ENCODE measurements at places on chromosomes 16 and 17.
A peak's percentile ranks its signal among the peaks of the same experiment; 100 is the strongest.

DNA sequence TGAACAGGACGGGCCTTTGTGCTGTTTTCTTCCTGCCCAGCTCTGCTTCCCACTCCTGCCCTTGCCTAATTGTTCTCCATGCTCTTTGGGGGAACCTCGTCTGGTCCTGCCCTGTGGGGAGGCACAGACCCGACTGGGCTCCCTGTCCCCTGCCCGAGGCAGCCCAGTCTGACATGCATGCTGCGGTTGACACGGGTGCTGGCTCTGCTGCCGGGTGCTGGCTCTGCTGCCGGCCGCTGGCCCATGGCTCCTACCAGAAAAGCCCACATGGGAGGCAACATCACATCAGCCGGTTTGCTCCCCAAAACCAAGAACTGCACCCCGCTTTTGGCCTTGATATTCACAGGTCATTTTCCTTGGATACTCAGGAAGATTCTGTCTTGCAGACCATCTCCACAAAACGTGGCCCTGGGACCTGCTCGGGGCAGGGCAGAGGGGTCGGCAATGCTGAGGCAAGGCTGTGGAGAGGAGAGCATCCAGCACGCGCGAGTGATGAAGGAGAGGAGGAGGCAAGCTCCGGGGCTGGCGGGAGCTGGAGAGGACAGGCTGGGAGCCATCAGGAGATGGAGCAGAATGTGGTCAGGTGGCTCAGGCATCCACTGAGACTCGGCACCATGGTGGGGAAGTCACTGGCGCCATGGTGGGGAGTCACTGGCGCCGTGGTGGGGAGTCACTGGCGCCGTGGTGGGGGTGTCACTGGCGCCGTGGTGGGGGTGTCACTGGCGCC is 31.6 kb downstream of the RBFOX3 start:
- DNase-seq = no peak

GRCh38 chr17:80981062-80981902 is 10.4 kb upstream of the CHMP6 start:
- no peak for DNase-seq

DNA sequence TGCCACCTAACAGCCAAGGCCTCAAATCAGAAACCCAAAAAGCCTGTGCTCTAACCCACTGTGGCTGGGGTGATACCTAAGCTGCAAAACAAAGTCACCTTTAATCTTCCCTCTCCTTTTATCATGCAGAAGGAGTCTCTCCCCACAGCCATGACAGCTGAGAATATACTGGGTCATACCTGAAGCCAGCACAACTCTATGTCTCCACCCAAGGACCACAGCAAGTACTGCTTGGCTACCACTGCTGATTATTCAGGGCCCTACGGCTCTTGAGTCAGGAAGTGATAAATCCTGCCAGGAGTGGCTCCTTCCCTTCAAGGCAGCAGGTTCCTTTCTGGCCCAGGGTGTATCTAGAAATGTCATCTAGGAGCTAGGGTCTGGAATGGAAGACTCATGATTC is 151.5 kb upstream of the TOM1L1 start:
- no peak for DNase-seq

DNA sequence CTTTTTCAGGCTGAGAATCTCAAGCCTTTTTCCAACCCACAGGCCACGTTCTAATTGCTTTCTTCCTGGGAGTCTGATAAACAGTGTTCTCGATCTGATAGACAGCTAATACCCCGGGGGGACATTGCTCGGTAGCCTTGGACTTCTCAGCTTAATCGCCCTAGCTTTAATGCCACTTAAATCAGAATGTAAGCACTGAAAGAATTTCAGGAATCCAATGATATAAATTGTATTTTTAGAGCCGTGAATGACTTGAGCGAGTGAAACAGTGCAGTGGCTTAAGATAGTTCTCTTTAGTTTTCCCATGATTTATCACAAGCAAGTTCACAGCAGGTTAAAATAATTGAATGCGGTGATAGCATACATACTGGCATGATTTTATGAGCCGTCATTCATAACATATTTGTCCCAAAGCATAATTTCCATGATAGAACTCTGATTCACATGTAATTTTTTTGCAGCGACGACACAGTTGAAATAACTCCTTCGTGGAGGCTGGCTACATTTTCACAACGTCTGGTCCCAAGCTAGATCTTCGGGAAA is 116.1 kb upstream of the MYOCD start:
- no peak for DNase-seq

GRCh38 chr17:7001318-7001961 is 5.6 kb downstream of the ALOX12 start:
- DNase-seq = no peak

GRCh38 chr17:73921306-73921705 is 277.1 kb upstream of the SDK2 start:
- DNase-seq = no peak

DNA sequence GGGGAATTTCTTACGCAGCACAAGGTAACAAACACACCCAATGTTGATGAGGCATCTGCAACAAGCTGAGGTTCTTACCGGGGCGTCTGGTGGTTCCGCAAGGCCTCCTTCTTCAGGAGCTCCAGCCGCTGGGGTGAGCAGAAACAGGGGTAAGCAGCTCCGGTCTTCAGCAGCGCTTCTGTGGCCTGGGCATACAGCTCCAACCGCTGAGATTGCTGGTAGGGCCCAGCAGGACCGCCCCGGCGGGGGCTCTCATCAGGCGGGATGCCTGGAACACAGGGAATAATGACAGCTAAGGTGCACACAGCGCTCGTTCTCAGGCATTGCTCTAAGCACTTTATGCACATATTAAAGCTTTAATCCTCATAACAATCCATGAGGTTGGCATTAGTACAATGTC is 12.7 kb downstream of the EARS2 start:
- DNase-seq = no peak

DNA sequence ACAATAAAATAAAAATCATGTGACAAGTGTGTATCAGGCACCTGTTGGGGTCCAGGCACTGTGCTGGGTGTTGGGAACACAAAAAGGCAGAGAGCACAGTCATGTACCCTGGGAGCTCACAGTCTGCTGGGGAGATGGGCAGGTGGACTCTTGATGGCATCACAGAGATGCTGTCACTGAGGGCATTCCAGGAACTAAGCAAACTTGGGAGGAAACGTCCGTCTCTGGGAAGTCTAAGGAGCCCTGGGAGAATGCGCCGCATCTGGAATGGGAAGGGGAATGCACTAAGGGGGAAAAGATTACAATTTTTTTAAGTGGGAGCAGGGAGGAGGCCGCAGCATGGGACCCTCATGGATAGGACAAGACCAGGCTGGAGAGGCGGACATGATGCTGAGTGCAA is 80.9 kb upstream of the ZNF423 start:
- DNase-seq = no peak

DNA sequence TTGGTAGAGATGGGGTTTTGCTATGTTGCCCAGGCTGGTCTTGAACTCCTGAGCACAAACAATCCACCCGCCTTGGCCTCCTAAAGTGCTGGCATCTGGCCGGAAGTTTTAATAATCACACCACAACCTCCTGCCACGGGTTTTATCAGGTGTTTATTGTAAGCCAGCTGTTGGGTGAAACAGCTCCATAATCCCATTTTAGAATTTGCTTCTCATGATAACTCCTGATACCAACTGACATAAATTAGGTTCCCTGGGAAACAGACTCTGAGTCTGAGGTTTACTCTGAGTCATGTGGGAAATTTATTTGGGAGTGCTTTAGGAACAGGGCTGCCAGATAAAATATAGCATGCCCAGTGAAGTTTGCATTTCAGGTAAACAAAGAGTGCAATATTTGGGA is 122.6 kb upstream of the MED13 start:
- DNase-seq = no peak

DNA sequence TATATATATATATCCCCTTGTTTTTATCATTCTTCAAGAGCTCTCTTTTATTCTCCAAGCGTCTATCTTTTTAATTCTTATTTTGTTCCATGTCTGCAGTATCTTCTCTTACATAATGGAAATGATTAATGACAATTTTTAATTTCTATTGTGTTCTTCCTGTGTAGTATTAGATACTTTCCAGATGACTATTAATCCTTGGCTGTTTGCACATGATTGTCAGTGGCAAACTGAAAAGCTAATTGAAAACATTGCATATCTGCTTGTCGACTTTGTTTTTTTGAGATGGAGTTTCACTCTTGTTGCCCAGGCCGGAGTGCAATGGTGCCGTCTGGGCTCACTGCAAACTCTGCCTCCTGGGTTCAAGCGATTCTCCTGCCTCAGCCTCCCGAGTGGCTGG is 124.7 kb downstream of the BCAS3 start:
- no peak for DNase-seq

GRCh38 chr17:79991140-79991923 is 44.3 kb downstream of the TBC1D16 start:
- peak; percentile 43 for DNase-seq

- DNase-seq = peak; percentile 10
Observed at GRCh38 chr16:14151256-14152030, 80.3 kb downstream of the MRTFB start.

- peak; percentile 83 for DNase-seq
Observed at GRCh38 chr16:54080524-54081008, 206.0 kb downstream of the IRX3 start.

DNA sequence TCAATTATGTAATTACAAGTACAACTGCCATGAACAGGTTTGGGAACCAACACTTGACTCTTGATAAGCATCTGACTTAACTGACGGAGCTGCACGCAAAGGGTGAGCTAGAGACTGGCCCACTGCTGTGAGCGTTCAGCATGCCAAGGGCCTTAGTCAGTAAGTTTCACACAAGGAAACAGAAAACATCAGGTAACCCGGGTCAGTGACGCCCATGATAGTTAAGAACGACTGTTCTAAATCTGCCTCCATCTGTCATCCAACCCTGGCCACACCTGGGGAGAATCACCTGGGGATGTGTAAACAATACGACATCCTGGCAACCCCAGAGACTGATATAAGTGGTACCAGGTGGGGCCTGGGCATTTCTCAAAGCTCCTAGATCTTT is 12.3 kb downstream of the SMIM5 start:
- DNase-seq = no peak

DNA sequence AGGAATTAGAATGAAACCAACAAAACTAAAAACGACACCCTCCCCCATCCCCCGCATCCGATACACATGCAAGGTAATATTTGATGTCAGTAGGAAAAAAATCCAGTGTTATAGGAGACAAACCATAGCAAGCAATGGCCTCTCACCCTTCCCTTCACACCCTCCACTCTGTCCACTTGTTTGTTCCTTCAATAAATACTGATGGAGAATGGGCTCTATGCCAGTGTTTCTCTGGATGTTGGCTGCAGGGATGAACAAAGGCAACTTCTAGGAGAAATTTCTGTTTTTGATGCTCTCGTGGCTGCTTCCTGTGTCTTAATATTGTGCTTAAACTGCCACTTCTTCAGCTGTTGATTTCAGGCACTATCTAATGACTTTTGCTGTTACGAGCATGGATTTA is 98.8 kb downstream of the WWOX start:
- no peak for DNase-seq

DNA sequence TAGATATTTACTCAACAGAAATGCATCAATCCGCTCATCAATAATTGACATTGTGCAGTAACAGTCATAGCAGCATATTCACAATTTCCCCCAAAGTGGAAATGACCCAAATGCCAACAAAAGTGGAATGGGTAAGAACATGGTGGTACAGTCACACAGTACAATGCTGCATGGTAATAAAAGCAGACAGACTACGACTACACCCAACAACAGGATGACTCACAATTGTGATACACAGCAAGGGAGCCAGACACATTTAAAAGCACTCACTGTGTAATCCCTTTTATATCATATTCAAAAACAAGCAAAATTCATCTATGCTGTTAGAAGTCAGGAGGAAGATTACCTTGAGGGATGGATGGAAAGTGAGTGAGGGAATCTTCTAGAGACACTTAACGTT is 76.5 kb upstream of the NUDT7 start:
- no peak for DNase-seq

DNA sequence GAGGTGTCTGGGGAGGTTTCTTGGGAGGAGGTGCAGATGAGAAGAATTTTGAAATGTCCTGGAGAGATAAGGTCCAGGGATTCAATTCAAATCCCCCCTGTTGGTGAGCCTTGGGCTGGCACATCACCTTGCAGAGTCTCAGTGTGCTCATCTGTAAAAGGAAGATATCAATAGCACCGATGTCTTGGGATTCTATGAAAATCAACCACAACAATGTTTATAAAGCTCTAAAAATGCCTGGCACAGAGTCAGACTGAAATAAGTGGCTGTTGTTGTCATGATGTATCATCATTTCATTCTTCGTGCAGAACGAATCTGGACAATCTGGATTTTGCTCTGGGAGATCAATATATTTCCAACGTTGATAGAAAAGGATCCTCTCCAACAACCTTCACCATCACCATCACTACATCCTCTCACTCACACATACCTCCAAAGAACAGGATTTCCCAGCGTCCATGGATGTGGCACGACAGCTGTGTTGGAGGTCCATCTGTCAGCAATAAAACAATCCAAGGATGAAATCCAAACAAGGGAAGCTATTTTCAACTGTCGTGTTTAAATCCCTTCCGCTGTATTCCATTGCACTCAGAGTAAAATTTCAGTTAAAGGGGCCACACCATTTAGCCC is 393.7 kb upstream of the DYNLRB2 start:
- DNase-seq = no peak

GRCh38 chr16:50683689-50684374 is 2.7 kb upstream of the SNX20 start:
- no peak for DNase-seq

DNA sequence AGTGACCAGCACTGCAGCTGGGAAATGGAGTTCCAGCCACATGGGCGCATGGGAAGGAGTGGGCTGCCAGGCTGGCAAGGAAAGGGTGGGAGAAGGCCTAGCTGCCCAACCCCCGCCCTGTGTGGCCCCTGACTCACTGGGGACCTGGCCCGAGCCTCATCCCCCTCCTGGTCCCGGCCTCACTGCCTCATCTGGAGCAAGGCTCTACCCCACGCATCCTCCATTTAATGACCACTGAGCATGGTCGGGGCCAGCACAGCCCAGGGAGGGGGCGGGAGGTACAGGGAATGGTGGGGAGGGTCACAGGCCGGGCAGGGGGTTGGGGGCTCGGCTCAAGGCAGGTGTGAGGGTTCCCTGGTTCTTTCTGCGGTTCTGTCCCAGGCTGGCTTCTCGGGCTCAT is 16.1 kb downstream of the SPNS2 start:
- no peak for DNase-seq

DNA sequence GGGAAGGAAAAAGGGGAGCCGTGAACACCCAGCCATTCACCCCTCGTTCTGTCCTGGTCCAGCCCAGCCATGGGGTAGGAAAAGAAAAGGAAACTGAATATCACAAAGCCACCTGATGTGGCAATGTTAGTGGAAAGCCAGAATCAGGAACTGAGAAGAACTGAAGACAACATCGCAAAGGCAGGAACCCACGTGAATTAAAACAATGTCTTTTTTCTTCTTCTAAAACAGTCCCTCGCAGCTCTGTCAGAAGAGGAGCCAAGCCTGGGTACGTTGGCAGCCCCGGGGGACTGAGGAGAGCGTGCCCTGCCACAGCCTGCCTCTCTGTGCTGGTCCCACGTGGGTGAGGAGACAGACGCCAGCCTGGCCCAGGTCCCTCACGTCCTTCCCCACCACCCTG is 55.0 kb downstream of the ZNF423 start:
- DNase-seq = no peak

GRCh38 chr16:57071831-57072582 is 20.4 kb upstream of the CPNE2 start:
- no peak for DNase-seq
